Forelimb muscle (tissue), 1 donor: ENCODE measurements at places on chromosomes 16 and 17.
A peak's percentile ranks its signal among the peaks of the same experiment; 100 is the strongest.

- no peak for DNase-seq
Observed at GRCh38 chr17:47989700-47990099, 18.8 kb downstream of the CDK5RAP3 start.

GRCh38 chr16:9438991-9439390 is 347.5 kb downstream of the HAPSTR1 start:
- DNase-seq, result no peak

- DNase-seq, result no peak
Observed at GRCh38 chr17:64504769-64505339, 1.2 kb downstream of the DDX5 start.

DNA sequence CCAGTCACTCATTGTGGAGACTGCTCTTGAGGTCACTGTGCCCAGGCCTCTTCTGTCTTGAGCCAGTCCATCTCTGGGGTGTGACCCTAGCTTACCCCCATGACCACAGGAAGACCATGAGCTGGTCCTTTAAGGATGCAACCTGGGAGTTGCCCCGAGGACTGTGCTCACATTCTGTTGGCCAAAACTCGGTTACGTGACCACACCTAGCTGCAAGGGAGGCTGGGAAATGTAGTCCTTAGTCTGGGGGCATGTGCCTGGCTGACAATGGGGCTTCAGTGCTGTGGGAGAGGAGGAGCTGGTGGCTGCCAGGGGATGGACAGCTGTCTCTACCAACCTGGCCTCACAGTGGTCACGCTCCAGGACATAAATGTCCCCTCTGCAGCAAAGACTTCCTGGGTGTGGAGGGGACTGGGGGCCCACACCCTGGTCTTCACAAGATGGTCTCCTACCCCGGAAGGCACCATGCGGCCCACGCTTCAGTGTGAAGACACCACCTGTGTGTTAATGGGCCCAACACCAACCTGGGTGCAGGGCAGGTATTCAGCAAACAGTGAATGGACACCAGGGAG is 55.4 kb downstream of the JPH3 start:
- DNase-seq, result no peak

- DNase-seq, result no peak
Observed at GRCh38 chr17:51725185-51725584, 433.3 kb downstream of the CA10 start.

GRCh38 chr16:49854188-49854795 is 1.6 kb downstream of the ZNF423 start:
- DNase-seq, result no peak

- DNase-seq, result no peak
Observed at GRCh38 chr16:2174396-2175131, 19.0 kb downstream of the TRAF7 start.

GRCh38 chr16:28040039-28040438 is 23.5 kb downstream of the GSG1L start:
- DNase-seq, result no peak

- DNase-seq, result no peak
Observed at GRCh38 chr16:88784074-88784855, 755 bp downstream of the PIEZO1 start.

DNA sequence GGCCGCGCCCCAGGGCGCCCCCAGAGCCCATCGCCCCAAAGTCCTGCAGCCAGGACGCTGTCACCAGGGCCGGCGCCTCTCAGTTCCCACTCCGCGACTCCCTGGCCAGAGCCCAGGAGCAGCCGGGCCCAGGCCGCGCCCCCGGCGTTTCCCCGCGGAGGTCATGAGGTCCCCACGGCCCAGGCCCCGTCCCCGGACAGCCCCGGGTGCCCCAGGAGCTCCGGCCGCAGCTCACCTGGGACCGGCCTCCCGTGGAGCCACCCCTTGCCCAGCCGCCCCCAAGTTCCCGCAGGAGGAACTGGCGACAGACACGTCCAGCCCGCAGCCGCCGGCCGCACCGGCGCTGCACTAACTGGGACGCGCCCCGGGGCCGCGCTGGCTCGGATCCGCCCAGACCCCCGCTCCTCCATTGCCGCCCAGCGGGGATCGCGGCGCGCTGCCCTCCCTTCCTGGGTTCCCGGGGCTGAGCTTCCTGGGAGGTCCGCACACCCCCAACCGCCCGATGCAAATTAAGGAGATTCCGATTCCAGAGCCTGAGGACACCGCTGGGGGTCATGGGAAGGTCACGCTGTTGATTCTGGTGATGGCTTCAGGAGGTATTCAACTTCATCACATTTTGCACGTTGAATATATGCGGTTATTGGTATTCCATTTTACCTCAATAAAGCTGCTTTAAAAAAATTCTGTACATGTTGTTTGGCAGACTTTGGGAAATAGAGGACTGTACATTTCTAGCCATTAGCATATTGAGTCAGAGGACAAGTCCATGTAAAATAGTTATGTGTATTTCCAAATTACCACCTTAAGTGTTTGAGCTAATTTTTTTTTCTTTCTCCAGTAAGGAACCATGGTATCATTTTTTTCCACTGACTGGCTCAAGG is 9.9 kb downstream of the AHSP start:
- no peak for DNase-seq

- no peak for DNase-seq
Observed at GRCh38 chr17:44203731-44204440, 4.2 kb upstream of the ATXN7L3 start.

GRCh38 chr17:34354637-34355036 is 1.6 kb upstream of the CCL13 start:
- DNase-seq, result no peak

DNA sequence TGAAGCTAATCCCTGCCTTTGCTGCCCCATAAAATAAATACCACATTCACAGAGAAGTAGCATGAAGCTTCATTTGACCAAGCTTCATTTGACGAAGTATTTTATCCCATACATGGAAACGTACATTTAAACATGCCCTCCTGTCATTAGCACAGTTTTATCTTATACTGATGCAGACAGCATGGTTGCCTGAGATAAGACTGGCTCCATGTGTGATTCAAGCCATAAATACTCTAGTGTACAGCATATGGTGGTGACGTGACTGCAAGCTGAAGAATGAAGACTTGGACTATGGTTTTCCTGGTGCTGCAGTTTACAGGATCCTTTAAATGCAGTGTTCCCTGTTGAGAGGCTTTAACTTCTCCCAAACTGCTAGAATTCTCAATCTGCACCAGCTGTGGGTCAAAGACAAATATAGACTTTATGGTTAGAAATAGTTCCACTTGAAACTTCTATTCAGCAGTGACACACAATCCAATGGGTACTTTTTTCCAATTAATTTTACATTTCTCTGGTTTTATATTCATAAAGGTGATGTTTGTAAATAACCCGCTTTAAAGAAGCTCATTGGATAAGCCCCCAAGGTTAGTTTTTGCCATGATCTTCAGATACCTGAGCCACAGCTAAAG is 64.9 kb downstream of the CYB561 start:
- DNase-seq, result no peak

GRCh38 chr16:18958621-18959029 is 25.1 kb upstream of the TMC7 start:
- DNase-seq, result no peak

- no peak for DNase-seq
Observed at GRCh38 chr16:79618692-79619050, 18.1 kb upstream of the MAF start.

DNA sequence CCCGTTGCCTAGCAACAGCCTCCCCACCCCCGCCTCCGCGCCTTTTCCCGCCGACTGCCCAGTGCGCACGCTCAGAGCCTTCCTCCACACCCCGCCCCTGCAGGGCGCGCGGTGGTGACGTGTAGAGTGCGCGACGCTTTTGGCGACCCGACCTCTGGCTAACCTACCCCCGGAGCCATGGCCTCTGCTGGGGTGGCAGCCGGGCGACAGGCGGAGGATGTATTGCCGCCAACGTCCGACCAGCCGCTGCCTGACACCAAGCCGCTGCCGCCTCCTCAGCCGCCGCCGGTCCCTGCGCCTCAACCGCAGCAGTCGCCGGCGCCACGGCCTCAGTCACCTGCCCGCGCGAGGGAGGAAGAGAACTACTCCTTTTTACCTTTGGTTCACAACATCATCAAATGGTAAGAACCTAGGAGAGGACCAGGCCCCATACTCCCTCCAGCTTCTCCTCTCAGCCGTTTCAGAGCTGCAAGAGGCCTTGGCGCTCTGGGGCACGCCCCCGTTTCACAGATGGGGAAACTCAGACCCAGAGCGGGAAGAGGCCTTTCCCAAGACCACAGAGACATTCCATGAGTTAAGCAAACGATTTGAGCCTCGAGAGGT is at the start of gene MED9:
Gene MED9 (plus strand): TSS at position 136 of the 603 bp plus-strand sequence. CDS start 42 bp downstream, at position 178.
- peak; percentile 70 for DNase-seq

GRCh38 chr17:59814685-59815084 is 78.1 kb downstream of the TUBD1 start:
- DNase-seq, result no peak

DNA sequence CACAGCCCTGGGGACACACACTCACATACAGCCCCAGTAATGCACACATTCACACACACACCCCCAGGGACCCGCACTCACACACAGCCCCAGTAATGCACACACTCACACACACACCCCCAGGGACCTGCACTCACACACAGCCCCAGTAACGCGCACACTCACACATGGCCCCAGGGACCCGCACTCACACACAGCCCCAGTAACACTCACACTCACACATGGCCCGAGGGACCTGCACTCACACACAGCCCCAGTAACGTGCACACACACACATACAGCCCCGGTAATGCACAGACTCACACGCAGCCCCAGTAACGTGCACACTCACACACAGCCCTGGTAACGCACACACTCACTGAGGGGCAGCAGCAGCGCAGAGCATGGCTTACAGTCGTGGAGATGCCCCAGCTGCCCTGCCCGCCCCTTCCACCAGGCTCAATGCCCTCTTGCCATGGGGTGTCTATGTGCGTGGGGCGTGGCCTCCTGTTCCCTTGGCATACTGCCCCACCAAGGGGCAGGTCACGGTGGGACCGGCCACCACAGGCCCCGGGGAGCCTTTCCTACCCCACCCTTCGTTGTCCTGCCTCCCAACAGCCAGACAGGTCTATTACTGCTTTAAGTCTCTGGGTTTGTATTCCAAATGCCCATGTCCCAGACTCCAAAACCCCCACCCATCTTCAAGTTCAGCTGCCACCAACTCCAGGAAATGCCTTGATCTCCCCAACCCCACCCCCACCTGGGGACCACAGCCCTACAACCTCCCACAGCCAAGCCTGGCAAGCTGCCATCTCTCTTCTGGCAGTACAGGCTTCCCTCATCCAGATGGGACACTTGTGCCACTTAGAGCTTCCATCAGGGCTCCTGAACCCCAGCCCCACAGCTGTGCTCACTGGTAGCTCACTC is 2.7 kb downstream of the CCDC102A start:
- DNase-seq, result no peak

DNA sequence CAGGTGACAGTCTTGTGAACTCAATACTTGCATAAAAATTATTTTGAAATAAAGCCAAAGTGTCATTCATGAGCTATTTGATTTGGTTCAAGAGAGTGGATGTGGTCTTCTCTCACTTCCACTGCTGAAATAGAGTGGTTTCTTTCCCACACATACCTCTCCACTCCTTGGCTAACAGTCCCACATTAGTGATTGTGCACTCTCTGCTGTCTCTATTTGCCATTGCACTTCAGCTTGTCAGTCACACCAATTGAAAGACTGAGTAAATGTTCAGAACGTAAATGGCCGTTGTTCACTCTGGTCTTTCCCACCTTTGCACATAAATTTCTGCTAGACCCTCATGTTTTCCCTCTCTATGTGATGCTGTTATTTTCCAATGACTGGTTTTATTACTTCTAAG is 197.5 kb downstream of the FTO start:
- DNase-seq, result no peak

GRCh38 chr16:86680661-86681030 is 102.3 kb downstream of the FOXL1 start:
- DNase-seq, result no peak

DNA sequence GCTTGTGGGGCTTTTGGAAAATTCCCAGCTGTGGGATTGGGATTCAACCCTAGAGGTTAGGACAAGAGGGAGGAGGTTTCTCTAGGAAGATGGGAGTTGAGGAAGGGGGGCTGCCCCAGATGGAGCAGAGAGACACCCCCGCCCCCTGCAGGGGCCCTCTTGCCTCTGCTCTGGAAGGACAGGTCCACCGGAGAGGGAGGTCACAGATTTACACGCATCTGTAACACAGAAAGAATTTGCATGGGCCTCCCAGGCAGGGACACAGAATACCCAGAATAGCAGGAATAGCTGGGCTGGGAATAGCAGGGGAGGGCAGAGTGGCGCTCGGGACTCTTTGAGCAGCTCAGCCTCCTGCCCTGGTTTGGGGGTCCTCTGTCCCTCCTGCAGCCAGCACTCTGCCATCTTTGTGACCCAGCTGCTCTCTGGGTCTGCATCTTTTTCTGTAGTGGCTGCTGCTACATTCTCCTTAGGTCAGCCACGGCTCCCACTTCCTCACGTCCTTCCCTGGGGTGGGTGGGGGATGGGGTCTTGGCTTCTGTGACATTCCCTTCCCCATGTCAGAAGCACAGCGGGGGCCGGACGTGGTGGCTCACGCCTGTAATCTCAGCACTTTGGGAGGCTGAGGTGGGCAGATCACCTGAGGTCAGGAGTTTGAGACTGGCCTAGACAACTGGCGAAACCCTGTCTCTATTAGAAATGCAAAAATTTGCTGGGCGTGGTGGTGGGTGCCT is 33.9 kb upstream of the PLLP start:
- no peak for DNase-seq

- DNase-seq, result no peak
Observed at GRCh38 chr17:70644096-70644495, 474.8 kb downstream of the KCNJ2 start.

- DNase-seq, result no peak
Observed at GRCh38 chr17:62847426-62847825, 39.3 kb upstream of the MARCHF10 start.

DNA sequence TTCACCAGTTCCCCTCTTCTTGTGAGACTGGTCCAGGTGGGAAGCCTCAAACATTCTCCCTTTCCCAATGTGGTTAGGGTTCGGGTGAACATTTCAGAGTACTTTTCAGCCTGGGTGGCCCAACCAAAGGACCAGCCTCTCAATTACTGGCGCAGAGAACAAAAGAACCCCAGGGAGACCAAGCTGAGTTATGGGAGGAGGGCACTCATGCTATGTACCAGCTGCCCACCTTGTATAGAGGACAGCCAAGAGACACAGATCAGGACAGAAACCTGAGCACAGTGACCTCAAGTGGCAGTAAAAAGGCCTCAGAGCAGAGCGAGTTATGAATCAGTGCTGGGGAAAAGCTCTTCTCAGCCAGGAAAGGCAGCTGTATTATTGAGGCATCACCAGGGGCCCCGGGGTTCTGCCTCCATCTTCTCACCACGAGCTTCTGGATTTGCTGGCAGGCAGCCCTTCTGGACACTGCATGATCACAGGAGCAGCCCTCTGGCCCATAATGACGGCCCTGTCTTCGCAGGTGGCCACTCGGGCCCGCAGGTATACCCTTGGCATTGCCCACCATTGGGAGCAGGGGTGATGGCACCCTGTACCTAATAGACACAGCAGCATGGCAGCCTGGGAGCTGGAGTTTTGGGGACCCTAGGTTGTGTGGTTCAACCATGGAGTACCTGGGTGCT is 3.8 kb downstream of the G6PC3 start:
- DNase-seq, result no peak

GRCh38 chr17:10610884-10611283 is 46.2 kb downstream of the MYH3 start:
- DNase-seq, result no peak

- no peak for DNase-seq
Observed at GRCh38 chr16:69423189-69423588, 1.2 kb upstream of the CYB5B start.

- no peak for DNase-seq
Observed at GRCh38 chr16:22786691-22787090, 27.3 kb upstream of the HS3ST2 start.

GRCh38 chr17:27591986-27592385 is 39.0 kb upstream of the LGALS9 start:
- no peak for DNase-seq
